ENCODE measurements at places on chromosomes 6 and 20.

- DNase-seq, result no peak
Observed at GRCh38 chr6:157597461-157598312, 216.7 kb downstream of the ZDHHC14 start.

DNA sequence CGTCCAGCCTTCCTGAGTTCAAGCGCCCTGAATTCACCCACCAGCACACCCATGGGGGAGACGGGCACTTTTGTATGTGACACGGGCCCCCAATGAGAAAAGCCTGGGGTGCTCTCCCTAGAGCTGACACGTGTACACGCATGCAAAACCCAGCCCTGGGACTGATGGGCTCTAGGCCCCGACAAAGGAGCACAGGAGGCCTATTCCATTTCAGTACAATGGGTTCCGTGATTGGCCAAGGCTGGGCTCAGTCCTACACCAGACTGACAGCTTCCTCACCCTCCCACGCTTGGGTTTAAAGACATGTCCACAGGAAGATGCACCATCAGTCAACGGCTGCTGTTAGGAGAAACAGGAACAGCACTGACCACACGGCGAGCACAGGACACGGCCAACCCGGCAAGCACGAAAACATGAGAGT, 8.8 kb downstream of the ZBTB46 start:
- DNase-seq, result no peak

DNA sequence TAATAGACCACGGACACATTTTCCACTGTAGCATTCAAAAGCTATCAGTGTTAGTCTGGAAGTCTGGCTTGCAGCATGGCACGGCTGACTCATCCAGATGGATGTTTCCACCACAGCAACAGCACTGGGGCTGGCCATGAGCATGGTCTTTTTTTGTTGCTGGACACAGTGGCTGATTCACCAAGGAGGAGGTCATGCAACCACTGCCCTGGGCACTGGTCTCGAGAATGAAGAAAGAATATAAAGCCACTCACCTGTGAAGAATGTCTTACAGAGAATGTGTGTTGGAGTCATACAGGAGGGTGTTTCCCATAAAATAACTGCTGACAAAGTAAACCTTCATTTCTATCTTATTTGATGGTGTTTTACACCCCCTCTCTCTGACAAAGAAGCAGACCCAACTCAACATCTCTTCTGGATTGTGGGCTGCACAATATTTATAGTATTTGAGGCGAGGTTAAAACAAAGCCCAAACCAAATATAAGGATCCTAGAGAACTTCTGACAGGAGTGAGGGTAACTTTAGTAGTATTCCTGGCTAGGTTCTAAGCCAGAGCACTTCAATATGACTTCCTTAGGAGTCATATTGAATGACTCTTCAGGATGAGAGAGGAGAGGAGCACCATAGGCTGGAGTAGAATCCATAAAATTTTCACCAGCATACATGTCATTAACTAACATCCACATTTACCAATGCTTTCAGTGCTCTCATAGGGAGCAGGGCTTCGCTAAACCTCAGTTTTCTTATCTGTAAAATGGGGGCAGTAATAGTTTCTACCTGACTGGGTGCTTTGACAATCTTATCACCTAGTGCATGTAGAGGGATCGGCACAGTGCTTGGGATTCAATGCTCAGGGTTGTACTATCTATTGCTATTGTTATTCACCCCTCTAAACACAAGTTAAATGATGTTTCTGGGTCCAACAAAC, 121.4 kb downstream of the KIF13A start:
- DNase-seq, result peak; percentile 99

GRCh38 chr6:159249128-159249527, 79.9 kb downstream of the FNDC1 start:
- DNase-seq, result no peak

DNA sequence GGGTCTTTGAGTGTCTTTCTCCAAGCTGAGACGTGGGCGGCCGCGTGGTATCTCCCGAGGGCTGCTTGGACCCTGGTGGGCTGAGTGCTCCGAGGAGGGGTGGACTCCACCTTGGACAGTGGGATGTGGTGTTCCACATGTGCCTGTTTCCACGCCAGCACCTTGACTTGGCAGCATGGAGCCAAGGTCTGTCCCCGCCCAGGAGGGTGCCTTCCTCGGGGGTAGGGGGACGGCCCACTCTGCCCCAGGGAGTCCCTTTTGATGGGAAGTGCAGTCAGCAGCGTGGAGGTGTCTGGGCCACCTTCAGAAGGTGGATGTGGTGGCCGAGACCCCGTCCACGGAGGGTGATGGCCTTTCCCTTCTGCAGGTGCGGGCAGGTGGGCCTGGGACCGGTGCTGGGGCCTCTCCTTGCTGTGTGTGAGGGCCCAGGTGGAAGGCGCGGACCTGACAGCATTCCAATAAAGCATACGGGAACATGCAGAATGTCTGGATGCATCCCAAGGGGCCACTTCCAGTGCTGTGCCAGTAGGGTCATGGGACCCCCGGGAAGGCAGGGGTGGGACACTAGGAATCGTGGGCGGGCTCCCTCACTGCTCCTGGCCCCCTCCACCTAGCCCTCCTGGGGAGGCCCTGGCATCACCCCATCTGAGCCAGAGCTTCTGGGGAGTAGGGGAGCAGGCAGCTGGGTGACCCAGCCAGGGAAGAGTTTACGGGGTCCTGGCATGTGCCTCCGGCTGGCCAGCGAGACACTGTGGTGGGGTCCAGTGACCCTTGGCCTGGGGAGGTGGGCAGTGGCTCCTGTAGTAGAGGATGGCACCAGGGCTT, 3.5 kb upstream of the COL20A1 start:
- DNase-seq, result no peak

- DNase-seq, result peak; percentile 23
Observed at GRCh38 chr6:124961777-124962638, at the start of gene RNF217. TSS of gene RNF217 (plus strand) at chr6:124962437. CDS start at chr6:124962545, 108 bp downstream.

- DNase-seq, result no peak
Observed at GRCh38 chr6:45648262-45648620, 270.5 kb upstream of the SUPT3H start.

GRCh38 chr6:39188571-39188970, 40.7 kb downstream of the KCNK5 start:
- no peak for DNase-seq

DNA sequence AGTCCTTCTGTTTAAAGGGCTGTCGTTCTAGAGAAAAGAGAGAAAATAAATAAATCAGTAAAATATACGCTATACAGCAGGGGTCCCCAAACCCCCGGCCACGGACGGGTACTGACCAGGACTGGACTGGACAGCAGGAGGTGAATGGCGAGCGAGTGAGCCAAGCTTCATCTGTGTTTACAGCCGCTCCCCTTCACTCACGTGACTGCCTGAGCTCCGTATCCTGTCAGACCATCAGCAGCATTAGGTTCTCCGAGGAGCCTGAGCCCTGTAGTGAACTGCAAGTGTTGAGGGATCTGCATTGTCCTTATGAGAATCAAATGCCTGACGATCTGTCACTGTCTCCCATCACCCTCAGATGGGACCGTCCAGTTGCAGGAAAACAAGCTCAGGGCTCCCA, 76.5 kb downstream of the ZNF217 start:
- no peak for DNase-seq

GRCh38 chr6:3280091-3280490, 21.3 kb downstream of the PSMG4 start:
- DNase-seq, result no peak

GRCh38 chr6:155212616-155213380, 51.0 kb upstream of the CLDN20 start:
- no peak for DNase-seq

DNA sequence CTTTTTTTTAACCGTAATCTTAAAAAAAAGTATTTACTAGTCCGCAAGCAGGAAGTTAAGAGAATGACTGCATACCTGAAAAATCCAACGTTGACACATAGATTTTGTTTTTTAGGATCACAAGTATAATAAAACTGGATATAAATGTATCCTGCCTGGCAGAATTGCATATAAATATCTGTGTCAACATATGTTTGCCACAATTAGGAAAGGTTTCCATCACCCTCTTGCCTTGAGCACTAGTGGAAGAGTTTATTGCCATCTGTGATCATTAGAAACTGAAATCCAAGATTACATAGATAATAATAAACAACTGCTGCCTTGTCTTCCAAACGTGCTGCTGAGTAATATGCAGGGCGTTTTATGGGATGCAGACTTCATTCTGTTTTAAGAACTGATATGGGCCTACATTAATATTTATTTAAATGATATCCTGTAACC, 27.9 kb downstream of the PLEKHG1 start:
- DNase-seq, result no peak

DNA sequence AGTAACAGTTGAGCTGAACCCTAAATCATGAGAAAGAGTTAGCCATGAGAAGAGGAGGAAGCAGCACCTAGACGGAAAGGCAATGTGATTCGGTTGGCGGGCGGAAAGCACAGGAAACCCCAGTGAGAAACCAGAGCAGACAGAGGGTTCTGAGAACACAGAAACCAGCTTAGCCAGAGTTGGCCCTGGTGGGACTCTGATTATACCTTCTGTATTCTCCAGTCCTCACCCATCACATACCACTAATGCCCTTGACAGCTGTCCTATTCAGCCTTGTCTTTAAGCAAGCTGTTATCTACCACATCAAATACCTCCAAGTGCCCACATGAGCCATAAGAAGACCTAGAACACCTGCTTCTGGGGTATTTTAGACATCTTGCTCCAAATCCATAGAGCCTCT, 58.9 kb upstream of the LRRC1 start:
- no peak for DNase-seq

- peak; percentile 69 for DNase-seq
Observed at GRCh38 chr6:28944412-28944865, 20.7 kb upstream of the TRIM27 start.

DNA sequence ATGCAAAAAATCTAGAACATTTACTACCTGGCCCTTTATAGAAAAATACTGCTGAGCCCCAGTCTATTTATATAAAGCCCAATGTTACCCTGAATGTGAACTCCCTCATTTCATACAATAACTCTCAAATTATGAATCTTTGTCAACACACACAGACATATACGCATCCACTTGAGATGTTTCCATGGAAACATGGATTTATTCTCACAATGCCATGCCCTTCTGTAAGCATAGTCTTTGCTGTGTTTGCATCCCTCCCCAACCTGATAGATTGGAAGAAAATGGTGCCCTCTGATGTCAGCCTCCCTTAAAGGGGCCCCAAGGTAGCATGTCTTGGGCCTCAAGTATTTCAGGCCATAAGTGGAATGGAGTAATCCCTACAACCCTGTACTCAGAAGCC, 573.1 kb downstream of the KIF16B start:
- DNase-seq, result no peak

DNA sequence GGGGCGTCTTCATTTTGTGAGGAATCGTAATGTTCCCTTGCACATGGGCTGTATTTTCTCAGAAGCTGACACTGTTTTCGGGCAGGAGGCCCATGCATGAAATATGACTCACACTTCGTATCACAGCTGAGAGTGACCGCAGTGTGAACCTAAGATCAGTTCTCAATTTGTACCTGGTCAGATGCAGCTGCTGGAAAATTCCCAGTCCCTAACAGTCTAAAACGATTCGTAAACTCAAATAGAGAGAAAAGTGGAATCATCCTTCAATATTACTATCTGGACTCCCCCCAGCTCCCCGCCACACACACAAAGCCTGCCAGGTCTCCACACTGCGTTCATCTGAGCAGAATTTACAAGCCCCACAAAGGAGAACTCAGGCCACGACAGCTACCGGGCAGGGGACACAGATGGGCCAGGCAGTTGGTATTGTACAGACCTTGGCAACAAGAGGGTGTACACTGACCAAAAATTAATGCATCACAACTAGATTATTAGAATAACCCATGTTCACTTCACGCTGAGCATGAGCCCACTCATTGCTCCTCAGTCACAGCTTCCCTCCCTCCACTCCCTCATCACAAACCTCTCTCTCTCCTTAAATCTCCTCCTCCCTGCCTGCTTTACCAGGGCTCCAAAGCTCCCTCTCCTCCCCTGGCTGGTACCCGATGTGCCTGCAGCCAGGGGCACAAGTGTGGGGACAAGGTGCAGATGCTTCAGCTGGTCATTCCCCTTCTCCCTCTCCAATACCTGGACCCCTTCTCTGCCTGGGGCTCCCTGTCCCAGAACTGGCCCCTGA, 488.4 kb downstream of the PREX1 start:
- peak; percentile 67 for DNase-seq

DNA sequence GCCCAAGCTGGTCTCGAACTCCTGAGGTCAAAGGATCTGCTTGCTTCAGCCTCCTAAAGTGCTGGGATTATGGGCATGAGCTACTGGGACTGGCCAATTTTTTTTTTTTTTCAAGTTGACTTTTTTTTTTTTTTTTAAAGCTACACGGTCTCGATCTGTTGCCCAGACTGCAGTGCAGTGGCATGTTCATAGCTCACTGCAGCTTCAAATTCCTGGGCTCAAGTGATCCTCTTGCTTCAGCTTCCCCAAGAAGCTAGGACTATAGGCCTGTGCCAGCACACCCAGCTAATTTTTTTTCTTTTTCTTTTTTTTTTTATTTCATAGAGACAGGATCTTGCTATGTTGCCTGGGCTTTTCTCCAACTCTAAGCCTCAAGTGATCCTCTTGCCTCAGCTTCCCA, 59.5 kb downstream of the NCOA3 start:
- DNase-seq, result no peak

DNA sequence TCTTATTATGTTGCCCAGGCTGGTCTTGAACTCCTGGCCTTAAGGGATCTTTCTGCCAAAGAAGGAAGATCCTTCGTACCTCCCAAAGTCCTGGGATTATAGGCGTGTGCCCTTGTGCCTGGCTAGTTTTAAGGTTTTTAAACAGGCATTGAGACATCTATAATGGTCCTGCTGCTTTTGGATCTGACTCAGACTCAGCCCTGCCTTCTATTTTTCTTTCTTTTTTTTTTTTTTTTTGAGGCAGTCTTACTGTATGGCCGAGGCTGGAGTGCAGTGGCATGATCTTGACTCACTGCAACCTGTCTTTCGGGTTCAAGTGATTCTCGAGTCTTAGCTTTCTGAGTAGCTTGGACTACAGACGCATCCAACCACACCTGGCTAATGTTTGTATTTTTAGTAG, 73.7 kb downstream of the PHF20 start:
- no peak for DNase-seq

DNA sequence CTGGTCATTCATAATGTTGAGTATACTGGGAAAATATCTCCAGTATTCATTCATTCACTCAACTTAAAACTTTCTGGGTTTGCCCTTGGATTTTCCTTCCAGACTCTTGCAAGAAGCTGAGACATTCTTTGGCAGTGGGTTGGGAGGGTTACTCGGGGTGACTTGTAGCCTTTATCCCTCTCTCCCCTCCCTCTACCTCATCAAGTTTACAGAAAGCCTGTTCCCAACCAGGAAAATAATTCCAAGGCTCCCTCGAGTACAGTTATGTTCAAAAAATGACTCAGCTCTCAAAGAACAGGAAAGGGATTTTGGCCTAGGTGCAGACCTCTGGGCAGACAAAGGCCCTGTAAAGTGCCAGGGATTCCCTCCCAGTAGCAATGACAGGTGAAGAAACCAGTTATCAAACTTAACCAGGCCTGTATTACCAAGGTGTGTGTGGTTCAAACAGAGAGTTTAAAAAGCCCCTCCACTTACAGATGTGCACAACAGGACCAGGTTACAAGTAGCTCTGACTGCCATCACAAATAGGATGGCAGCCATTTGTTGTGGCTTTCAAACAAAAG, 22.2 kb downstream of the FKBP1A start:
- DNase-seq, result no peak

GRCh38 chr6:1422290-1422689, 32.9 kb downstream of the FOXF2 start:
- DNase-seq, result no peak

All from RCC 7860 (cell line).